ENCODE measurements at places on chromosomes 13 and 19.
A peak's percentile ranks its signal among the peaks of the same experiment; 100 is the strongest.

- DNase-seq: no peak
Observed at GRCh38 chr19:392375-392970, 16.5 kb downstream of the C2CD4C start.

DNA sequence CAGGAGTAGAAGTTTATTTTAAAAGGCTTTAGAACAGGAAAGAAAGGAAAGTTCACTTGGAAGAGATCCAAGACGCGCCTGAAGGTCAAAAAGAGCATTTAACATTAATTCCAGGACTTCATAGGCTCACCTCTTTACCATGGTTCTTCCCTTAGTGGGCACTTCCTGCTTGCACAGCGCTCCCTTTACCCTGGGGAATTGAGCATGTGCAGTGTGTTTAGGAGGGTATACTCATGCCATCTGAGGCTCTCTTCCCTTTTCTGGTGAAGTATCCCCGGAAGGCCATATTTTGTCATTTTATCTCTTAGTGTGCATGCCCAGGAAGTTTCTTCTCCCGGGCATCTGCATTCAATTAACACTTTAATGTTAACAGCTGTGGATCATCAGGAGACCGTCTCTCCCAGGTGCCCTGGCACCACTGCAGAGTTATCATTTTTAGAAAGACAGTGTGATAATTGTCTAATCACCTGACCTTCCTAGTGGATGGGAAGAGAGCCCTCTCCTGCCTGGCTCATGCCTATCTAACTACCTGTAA, 66.1 kb upstream of the ABCC4 start:
- DNase-seq: no peak

DNA sequence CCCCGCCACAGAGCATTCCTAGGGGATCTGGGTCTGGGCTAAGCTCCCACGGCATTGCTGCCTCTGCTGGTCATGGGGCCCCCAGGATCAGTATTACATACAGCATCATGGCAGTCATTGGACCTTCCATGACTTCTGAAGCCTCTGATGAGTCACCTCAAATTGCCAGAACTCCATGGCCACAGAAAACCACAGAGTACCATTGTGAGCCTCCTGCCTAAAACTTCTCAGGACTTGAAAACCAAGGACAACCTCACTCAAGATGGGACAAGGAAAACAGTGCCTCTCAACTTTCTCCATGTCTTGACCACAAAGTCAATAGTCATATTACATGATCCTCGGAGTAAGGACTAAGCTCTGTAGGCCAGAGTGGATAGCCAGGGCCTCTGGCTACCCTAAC, 306.0 kb downstream of the GPC5 start:
- DNase-seq: no peak

DNA sequence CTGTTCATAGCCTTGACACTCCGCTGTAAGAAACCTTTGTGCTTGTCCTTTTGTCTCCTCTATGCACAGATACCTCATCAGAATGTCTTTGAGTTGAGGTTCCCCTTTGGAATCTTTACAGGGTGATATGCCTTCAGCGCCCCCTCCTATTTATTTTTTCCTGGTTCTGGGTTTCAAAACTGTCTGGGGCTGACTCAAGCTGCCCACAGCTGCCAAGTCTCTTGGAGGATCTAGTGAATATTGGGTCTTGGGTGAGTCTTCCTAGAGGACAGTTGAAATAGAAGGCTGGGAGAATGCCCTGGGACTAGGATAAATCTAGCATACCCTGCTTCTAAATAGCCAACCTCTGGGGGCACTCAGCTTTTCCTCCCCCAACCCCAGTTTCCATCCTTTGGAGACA, 930 bp downstream of the ZNF136 start:
- no peak for DNase-seq

- DNase-seq: peak; percentile 94
Observed at GRCh38 chr19:47427241-47428176, 8.2 kb upstream of the MEIS3 start.

DNA sequence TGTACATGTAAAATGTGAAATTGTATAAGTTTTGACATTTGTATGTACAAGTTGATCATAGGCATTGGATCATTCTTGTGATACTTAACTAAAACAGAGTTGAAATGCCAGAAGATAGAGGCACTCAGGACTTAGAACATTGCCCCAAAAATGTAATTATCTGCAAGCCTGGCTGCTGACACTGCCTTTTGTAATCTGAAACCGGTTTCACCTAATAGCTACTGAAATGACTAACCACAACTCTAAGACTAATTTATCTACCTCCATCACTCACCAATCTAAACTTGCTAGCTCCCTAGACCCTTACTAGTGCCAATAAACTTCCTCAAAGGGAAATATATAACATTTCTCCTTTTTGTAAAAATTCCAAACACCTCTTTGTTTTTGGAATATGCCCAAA, 2596.2 kb downstream of the PCDH9 start:
- DNase-seq: no peak
